Bone marrow (tissue), 2 donors: ENCODE measurements at places on chromosomes 3 and 15.

GRCh38 chr3:3074551-3075257 lies 35.5 kb downstream of the IL5RA start:
- DNase-seq = no peak

DNA sequence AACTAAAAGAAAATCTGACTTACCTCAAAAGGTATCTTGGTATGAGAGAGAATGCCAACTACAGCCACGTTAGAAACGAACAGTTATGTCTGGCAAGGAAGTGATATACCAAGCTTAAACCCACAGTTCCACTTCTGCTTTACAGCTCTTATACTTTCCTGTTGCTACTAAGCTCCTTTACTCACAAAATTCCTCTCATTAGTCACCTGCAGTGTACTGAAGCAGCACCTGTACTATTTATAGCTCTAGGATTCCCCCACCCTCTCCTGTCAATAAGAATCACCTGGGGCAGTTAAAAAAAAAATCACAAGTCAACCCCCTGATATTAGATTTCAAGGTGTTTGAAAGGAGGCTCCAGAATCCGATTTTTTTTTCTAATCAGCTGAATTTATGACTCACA lies 2.9 kb upstream of the TMEM266 start:
- no peak for DNase-seq

DNA sequence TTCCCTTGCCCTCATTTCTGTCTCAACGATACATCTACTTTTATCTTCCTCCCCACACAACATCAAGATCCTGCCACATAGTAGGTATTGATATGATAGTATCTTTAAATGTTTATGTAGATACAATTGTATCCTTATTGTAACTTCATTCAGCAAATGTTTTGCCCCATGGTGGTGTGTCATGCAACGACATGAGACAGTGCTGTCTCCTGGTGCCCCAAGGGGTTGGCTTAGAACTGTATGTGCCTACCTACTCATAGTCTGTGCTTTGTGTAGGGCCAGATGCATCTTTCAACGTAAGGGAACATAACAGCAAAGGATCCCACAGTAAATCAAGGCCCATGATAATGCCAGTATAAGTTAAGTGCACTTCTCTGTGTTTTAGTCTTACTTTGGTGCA lies 2.8 kb upstream of the CD47 start:
- DNase-seq = no peak

- no peak for DNase-seq
Observed at GRCh38 chr15:35298509-35298908, 213.4 kb upstream of the NANOGP8 start.

DNA sequence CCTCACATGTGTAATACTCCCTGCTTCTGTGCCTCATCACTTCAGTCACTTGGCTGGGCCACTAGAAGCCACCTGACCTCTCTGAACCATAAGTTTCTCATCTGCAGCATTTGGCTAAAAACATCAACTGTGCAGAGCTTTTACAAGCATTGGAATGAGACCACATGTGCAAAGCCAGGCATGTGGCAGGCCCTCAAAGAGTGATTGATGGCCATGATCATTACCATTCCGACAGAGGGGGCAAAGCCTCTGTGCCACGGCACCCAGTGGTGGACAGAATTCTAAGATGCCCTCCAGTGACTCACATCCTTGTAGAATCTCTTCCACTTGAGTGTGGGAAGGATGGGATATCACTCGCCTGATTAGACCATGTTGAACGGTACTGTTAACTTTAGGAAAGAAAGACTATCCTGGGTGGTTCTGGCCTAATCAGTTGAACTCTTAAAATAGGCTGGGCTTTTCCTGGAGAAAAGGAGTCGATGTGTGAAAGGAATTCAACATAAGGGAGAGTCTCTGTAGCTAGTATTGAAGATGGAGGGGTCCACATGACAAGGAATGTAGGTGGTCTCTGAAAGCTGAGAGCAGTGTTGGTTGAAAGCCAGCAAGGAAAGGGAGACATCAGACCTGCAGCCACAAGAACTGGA lies 13.5 kb downstream of the CDCP1 start:
- no peak for DNase-seq

- no peak for DNase-seq
Observed at GRCh38 chr15:29097971-29098370, 171.7 kb downstream of the NSMCE3 start.

DNA sequence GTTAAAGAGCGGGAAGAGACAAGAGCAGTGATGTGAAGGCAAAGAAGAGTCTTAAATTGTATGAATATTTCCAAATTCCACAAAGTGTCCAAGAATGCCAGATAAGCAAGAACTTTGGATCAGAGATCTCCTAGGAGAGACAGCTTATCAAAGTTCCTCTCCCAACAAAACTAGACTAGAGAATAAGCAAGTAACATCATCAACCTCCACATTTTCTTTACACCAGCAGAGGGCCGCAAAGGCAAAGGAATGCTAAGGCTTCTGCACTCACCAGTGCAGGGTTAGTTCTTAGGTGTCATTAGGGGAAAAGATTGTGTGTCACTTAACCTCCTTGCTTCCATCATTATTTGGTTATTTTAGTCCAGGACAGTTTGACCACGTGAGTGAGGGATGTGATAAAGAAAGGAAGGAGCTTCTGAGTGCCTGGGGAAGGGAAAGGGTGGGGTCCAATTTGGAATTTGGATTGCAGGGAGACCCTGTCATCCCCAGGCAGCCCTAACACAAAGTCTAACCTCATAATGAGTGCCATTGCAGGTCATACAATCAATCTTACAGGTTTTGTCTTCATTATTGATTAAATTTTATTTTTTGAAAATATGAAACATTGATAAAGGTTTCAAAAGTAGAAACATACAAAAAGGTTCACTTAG lies 7.5 kb upstream of the CMTM6 start:
- peak; percentile 70 for DNase-seq

GRCh38 chr15:87500240-87500639 lies 756.3 kb downstream of the NTRK3 start:
- no peak for DNase-seq
